ENCODE measurements at places on chromosomes 4 and X.

- no peak for DNase-seq
These were observed 931 bp downstream of the DDX60 start for GRCh38 chr4:168317621-168318020.

- DNase-seq = no peak
These were observed 43.6 kb downstream of the BLTP1 start for GRCh38 chr4:122195718-122196117.

DNA sequence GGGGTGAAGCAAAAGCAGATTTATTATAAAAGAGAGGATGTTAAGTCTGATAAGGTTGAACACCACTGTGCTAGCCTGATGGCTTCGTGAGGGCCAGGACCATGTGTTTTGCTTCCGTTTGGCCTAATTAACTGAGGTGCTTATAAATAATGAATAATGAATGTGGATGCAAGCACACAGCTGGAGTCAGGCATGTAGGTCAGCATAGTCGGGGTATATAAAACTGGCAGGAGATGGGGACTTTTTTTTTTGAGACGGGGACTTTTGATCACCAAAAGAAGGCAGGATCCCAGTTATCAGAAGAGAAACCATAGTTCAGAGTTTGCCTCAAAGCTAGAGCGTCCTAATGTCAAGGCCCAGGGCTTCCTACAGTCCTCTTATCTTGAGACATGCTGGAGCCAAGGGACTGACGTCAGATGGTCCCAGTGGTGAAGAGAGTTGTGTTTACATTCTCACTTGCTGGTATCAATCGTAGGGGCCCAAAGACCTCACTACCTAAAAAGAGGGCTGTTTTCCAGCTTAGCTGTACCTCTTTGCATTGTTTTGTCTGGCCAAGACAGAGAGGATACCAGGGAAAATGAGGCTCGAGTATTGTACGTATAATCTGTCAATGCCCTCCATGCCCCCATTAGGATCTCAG, 50.4 kb downstream of the RTL9 start:
- no peak for DNase-seq

- no peak for DNase-seq
These were observed 133.3 kb upstream of the PCDH7 start for GRCh38 chr4:30586850-30587249.

GRCh38 chr4:76430519-76431388, 4.3 kb upstream of the SHROOM3 start:
- DNase-seq = peak; percentile 39

GRCh38 chr4:107951551-107951950, 20.2 kb downstream of the CYP2U1 start:
- no peak for DNase-seq

GRCh38 chr4:19187096-19187495, 1064.6 kb upstream of the SLIT2 start:
- DNase-seq = no peak

DNA sequence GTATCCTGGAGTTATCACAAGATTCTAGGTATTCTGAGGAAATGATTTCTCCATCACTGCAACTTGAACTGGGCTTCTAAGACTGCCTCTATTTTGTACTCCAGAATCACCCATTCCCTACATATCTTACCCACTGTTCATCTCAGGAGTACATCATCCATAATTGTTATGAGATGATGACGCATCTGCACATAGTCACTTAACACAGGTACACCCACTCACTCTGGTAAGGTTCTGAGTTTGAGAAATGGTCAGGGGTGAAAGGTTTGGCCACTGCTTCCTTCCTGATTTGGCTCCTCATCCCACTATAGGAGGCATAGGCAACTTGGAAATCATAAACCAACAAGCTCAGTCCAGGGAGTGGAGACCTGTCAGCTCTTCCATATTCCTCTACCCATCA, 143.9 kb downstream of the GLRA2 start:
- DNase-seq = no peak

GRCh38 chr4:184498598-184498997, 24.2 kb upstream of the IRF2 start:
- DNase-seq = no peak

DNA sequence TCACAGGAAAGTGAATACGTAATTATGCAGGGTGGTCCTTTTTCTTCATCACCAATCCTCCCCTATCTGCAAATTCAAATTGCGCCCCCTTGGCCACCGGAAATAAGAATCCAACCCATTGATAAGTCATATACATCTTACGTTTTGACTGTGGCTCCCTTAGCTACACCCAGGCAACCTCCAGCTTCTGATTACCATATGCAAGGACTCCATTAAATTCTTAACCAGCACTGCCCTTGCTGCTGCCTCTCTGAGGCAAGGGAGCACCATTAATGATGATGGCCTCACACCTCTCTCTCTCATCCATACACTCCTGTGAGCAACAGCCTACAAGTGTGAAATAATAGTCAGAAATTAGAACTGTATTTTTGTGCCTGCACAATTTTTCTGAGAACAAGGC, 106.0 kb upstream of the NOCT start:
- DNase-seq = no peak

Measured in NCI-H446 treated with DMSO at 0.1 percent for 48 hours (cell line).